ENCODE measurements at places on chromosomes 7 and 10. TPM values are rescaled to one million over a fixed set of nuclear protein-coding genes. Genes with fewer than 3 reads are reported as not detected.

VPS37D gene
- 4.0 TPM for total RNA-seq

ZNF853 gene
- 2.0 TPM for total RNA-seq

KIF20B gene
- 11.6 TPM for total RNA-seq

IL2RA gene
- not detected for total RNA-seq

MDFIC gene
- 23.8 TPM for total RNA-seq

KEL gene
- not detected for total RNA-seq

SPDYE6 gene
- total RNA-seq = not detected

JCAD gene
- 17.8 TPM for total RNA-seq

ZNF365 gene
- total RNA-seq = 0.98 TPM

PROSER2 gene
- 31.8 TPM for total RNA-seq

TAC1 gene
- total RNA-seq = not detected

VWA2 gene
- total RNA-seq = not detected

FAM13C gene
- 0.08 TPM for total RNA-seq

CARD11 gene
- total RNA-seq = 1.5 TPM

CUX1 gene
- 47.1 TPM for total RNA-seq

BAMBI gene
- 10.5 TPM for total RNA-seq

CDK6 gene
- 15.2 TPM for total RNA-seq

CD36 gene
- total RNA-seq = 0.28 TPM

OR6B1 gene
- total RNA-seq = not detected

PKD1L1 gene
- 0.07 TPM for total RNA-seq

TDRD1 gene
- not detected for total RNA-seq

ANXA7 gene
- total RNA-seq = 113 TPM

IQUB gene
- 0.11 TPM for total RNA-seq

CPN1 gene
- total RNA-seq = 0.26 TPM

CEP55 gene
- total RNA-seq = 68.6 TPM

CCDC201 gene
- total RNA-seq = not detected

RNF148 gene
- total RNA-seq = not detected

SPRN gene
- total RNA-seq = 0.20 TPM

GRM8 gene
- total RNA-seq = not detected

ATP6V0A4 gene
- total RNA-seq = 0.24 TPM

HOXA1 gene
- total RNA-seq = 2.5 TPM

ZPBP gene
- not detected for total RNA-seq

SPOCK2 gene
- 0.45 TPM for total RNA-seq

CCL24 gene
- not detected for total RNA-seq

SPDYE11 gene
- not detected for total RNA-seq

AFAP1L2 gene
- total RNA-seq = 21.7 TPM

VAX1 gene
- 0.97 TPM for total RNA-seq

PCLO gene
- 0.82 TPM for total RNA-seq

SYT15 gene
- total RNA-seq = 3.3 TPM

BMPR1A gene
- 18.3 TPM for total RNA-seq

SPAG6 gene
- not detected for total RNA-seq

ZNHIT1 gene
- 71.7 TPM for total RNA-seq

ABCC2 gene
- total RNA-seq = 142 TPM

ADRA2A gene
- total RNA-seq = not detected

TNKS2 gene
- 15.6 TPM for total RNA-seq

GATA3 gene
- 6.4 TPM for total RNA-seq

GNAT3 gene
- not detected for total RNA-seq

CCDC172 gene
- total RNA-seq = not detected

CCZ1B gene
- 35.3 TPM for total RNA-seq

CRHR2 gene
- total RNA-seq = 0.05 TPM

CCM2 gene
- total RNA-seq = 50.3 TPM

EMX2 gene
- not detected for total RNA-seq

UTF1 gene
- not detected for total RNA-seq

Measured in A549 treated with Mapracorat at 1 μM for 4 hours (cell line).